GM23248 (cell line): ENCODE measurements at places on chromosomes 16 and 17. TPM values are rescaled to one million over a fixed set of nuclear protein-coding genes. Genes with fewer than 3 reads are reported as not detected.

Gene CCDC92B
- not detected in 2 replicates for polyA plus RNA-seq

Gene GAST
- polyA plus RNA-seq, result not detected in 2 replicates

Gene SLC6A4
- 0.03 and 0.05 TPM in 2 replicates for polyA plus RNA-seq

Gene IGF2BP1
- 5.6 and 8.1 TPM in 2 replicates for polyA plus RNA-seq

Gene GLIS2
- 6.8 and 7.3 TPM in 2 replicates for polyA plus RNA-seq

Gene CCT6B
- 3.8 and 4.6 TPM in 2 replicates for polyA plus RNA-seq

DNA sequence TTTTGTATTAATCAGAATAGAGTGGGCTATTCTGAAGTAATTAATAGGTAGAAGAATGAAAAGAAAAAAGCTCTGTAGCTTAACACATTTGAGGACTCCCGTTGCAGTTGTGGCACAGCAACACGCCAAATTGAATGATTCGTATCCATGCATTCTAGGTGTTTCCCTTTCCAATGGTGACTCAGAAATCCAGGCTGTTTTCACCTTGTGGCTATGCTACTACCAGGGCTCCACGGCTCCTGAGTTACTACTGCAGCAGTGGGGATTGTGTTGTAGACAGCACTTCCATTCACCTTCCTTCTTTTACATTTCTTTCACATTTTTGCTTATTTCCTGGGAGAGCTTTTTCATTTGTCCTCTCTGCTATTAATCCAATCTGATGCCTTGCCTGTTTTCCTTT, 1616.4 kb downstream of the CDH8 start:
- no peak for DNase-seq
- no peaks in the 10 kb centered on the region for H3K4me1 ChIP-seq
- H3K27me3 ChIP-seq, result no peaks in the 10 kb centered on the region

DNA sequence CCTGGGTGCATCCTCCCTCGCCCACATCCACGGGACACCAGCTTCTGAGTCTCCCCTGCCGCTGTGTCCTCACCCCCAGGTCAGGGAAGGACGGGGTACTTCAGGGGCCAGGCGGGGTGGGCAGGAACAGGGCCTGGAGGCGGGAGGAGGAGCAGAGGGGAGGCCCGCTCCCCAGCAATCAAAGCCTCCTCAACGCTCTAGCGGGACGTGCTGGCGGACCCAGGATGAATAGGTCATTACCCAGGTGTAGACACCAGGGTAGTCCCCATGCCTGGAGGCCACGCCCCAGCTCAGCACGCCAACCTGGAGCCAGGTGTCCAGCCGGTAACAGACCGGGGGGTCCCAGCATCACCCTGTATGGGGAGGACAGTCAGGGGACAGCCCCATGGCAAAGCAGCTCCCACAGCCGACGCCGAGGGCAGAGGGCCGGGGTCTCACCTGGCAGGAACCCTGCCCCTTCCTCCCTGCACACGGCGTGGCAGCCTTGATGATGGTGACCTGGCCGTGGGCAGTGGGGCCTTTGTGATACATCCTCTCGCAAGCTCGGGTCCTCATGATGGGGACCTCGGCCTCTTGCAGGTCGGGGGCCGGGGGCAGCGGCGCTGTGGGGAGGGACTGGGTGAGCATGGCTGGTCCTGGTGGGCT, 24.2 kb downstream of the TPSD1 start:
- no peak overlapping the region for H3K4me3 ChIP-seq
- peaks cover 4% of the 10 kb centered on the region; the same call in 1 of the 2 replicates for H3K27me3 ChIP-seq
- H3K4me1 ChIP-seq, result no peaks in the 10 kb centered on the region

DNA sequence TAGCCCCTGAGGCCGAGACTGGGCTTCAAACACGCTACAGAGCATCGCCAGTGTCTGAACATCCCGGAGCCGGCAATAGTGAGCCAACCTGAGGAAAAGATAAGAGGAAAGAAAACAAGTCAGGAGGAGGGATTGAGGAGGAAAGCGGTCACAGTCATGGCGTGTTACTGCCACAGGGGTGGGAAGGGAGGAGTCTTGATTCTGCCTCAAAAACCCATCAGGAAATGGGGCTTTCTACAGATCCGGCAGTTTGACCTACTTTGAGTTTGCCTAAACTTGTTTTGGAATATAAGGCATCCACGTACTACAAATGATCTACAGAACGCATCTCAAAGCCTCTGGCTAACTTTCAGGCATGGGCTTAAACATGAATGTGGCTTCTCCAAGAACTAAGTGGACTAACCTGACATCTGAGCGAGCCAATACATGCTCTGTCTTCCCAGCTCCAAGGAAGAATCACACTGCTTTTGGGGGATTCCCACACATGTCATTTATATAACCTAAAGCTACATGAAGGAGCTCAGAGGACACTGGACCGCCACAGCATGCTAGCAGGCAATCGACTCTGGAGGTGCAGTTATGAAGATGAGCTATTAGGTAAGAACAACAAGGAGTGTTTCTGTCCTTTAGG, 96.6 kb downstream of the WDR59 start:
- H3K4me3 ChIP-seq, result no peak overlapping the region
- peaks cover 34% of the 10 kb centered on the region for H3K36me3 ChIP-seq
- H3K27ac ChIP-seq, result no peak overlapping the region
- H3K4me1 ChIP-seq, result peaks cover 4% of the 10 kb centered on the region; the same call in 1 of the 2 replicates
- DNase-seq, result no peak

DNA sequence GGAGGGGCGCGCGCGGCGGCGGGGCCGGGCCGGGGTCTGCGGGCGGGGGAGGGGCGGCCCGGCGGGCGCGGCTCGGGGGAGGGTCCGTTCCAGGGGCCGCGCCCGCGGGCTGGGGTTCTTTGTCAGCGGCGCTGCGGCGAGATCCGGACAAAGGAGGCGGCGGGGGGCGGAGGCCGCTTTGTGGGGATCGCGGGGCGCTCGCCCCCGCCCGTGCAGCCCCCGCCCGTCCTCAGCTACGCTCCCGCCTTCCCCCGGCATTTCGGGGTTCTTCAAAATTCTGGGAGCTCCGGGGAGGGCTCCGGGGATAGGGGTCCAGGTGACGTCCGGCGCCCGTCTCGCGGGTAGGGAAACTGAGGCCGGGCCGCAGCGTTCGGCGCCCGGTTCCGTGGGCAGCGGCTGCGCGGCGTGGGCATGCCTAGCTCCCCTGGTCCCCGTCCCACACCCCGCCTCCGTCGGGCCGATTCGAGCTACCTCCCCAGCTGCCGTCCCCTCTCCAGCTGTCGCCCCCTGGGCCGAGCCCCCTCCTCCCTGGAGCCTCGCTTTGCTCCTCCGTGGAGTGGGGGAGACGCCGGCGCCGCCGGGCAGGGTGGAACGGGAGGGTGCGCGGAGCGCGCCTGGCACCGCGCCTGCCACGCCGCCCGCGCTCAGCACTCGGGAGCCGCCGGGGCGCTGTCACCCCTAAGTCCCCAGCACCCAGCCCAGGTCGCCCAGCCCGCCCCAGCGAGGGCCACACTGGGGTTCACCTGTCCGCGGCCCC, 546 bp downstream of the SNN start:
- H3K36me3 ChIP-seq, result no peaks in the 10 kb centered on the region
- H3K27ac ChIP-seq, result no peak overlapping the region
- peak overlapping the region; percentile 71 for H3K4me3 ChIP-seq
- peak; percentile 44 for DNase-seq
- no peaks in the 10 kb centered on the region for H3K27me3 ChIP-seq

DNA sequence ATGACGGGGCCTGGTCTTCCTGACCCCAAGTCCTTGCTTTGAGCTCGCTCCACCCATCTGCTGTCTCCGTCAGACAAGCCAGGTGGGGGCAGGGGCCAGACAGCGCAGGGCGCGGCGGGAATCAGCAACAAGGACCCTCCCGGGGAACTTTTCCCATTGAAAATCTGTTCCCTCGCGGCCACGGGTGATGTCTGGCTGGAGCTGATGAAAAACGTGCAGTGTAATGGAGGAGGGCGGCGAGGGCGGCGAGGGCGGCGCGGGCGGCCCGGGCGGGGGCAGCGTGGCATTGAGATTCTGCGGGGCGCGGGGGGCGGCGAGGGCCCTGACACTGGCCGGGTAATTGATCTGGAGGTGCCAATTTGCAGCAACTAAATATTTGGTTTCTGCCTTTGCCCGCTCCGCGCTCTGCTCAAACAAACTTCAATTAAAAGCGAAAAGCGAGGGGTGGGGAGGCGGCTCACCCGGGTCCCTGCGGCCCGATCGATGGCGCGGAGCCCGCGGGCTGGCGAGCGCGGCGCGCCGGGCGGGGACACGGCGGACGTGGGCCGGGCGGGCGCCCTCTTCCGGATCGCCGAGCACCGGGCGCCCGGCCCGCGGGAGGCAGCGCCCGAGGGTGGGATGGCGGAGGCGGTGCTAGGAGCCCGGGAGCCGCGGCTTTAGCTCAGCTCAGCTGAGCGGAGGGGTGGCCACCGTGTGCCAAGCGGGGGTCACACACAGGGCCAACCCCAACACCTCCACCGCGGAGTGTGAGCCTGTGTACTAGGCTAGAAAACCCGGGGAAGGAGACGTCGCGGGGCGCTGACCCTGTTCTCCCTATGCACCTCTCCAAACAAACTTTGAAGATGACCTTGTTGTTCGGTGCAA, 32.4 kb downstream of the DCAKD start:
- no peak overlapping the region for H3K27ac ChIP-seq
- H3K4me3 ChIP-seq, result peak overlapping the region; percentile 84
- peak; percentile 87 for DNase-seq
- H3K4me1 ChIP-seq, result peaks cover 10% of the 10 kb centered on the region

GRCh38 chr16:85112364-85112763, at the start of gene CIBAR2:
Gene CIBAR2 (minus strand): TSS chr16:85112472. CDS start chr16:85112352, 120 bp downstream.
- DNase-seq, result no peak
- H3K27ac ChIP-seq, result no peak within 1 kb of the TSS
- no peaks in the 10 kb centered on the region for H3K4me1 ChIP-seq
- H3K4me3 ChIP-seq, result no peak within 1 kb of the TSS

- no peaks in the 10 kb centered on the region for H3K27me3 ChIP-seq
- no peak overlapping the region for H3K4me3 ChIP-seq
- no peaks in the 10 kb centered on the region for H3K4me1 ChIP-seq
- peaks cover 62% of the 10 kb centered on the region for H3K36me3 ChIP-seq
- no peak overlapping the region for H3K27ac ChIP-seq
- DNase-seq, result no peak
These were observed 25.4 kb upstream of the SLC38A8 start for GRCh38 chr16:84068041-84068440.

- no peaks in the 10 kb centered on the region for H3K27me3 ChIP-seq
- no peak overlapping the region for H3K4me3 ChIP-seq
- DNase-seq, result no peak
- H3K27ac ChIP-seq, result no peak overlapping the region
- H3K36me3 ChIP-seq, result no peaks in the 10 kb centered on the region
These were observed 141.5 kb upstream of the PLCG2 start for GRCh38 chr16:81637336-81638235.

- H3K27ac ChIP-seq, result no peak overlapping the region
- no peaks in the 10 kb centered on the region for H3K4me1 ChIP-seq
- DNase-seq, result no peak
- H3K36me3 ChIP-seq, result no peaks in the 10 kb centered on the region
- no peaks in the 10 kb centered on the region for H3K27me3 ChIP-seq
- no peak overlapping the region for H3K4me3 ChIP-seq
These were observed 28.3 kb downstream of the TMEM100 start for GRCh38 chr17:55694286-55694910.

DNA sequence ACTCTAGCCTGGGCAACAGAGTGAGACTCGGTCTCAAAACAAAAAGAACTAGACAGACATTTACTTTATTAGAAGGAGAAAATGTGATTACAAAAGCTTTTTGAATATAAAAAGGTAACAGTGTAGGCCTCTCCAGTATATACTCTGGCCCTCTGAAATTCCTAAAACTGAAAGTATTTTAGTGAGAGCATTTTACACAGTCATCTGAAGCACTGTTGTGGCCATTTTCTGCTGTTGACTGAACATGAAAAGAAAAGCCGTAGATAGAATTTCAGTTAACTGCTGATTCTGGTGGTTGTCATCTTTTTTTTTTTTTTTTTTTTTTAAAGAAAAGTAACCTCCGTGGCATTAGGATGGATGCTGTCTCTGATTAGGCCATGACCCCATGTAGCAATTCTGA, 15.6 kb downstream of the DUSP14 start:
- H3K4me3 ChIP-seq, result no peak overlapping the region
- no peak overlapping the region for H3K27ac ChIP-seq
- no peak for DNase-seq
- H3K36me3 ChIP-seq, result no peaks in the 10 kb centered on the region; the same call in 1 of the 2 replicates
- no peaks in the 10 kb centered on the region for H3K4me1 ChIP-seq

DNA sequence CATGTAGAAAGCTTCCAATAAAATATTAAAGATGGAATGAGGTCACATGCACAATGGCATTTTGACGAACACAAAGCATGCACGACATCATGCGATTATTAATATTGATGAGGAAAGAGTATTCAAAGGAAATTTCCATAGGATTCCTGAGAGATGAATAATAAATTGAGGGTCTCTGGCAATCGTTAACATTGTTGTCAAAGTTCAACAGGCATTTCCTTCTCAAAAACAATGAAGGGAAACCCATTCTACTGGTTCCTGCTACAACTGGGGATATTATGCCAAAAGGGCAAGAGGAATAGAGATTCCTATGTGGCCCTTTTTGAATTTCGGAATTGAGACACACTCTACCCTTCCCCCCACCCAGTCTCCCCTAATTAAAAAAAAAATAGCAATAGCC, 128.3 kb upstream of the NUDT7 start:
- H3K27ac ChIP-seq, result no peak overlapping the region
- DNase-seq, result no peak
- peaks cover 26% of the 10 kb centered on the region; the same call in 1 of the 2 replicates for H3K27me3 ChIP-seq
- H3K4me1 ChIP-seq, result peaks cover 14% of the 10 kb centered on the region
- no peak overlapping the region for H3K4me3 ChIP-seq
